KBM-7 (cell line): ENCODE measurements at places on chromosomes 7 and 10.
A peak's percentile ranks its signal among the peaks of the same experiment; 100 is the strongest.

DNA sequence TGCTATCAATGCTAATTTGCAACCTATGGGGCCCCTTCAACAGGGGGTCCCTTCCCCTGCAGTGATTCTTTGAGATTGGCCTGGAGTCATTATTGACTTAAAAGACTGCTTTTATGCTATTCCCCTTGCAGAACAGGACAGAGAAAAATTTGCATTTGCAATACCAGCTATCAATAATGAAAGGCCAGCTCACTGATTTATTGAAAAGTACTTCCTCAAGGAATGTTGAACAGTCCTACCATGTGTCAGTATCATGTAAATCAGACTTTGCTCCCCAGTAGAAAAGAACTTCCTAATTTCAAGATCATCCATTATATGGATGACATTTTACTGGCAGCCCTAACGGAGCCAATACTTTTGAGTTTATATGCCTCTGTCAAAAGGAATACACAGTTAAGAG lies 29.7 kb upstream of the ABCA13 start:
- no peak for DNase-seq

GRCh38 chr7:73557397-73558257 lies at the start of gene BCL7B:
BCL7B (minus strand) TSS chr7:73557690; CDS start chr7:73557578, 112 bp downstream.
- DNase-seq, result peak; percentile 54

- DNase-seq, result peak; percentile 23
These were observed 9.5 kb upstream of the ING3 start for GRCh38 chr7:120941064-120941463.

- no peak for DNase-seq
These were observed 43.4 kb upstream of the GSDME start for GRCh38 chr7:24800667-24801066.

DNA sequence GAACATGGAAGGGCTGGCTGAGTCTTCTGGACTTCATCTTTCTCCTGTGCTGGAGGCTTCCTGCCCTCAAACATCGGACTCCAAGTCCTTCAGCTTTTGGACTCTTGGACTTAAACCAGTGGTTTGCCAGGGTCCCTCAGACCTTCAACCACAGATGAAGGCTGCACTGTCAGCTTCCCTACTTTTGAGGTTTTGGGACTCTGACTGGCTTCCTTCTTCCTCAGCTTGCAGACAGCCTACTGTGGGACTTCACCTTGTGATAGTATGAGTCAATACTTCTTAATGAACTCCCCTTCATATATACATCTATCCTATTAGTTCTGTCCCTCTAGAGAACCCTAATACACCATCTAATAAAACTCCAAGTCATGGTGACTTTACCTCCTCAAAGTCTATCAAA lies 4.0 kb upstream of the CLEC5A start:
- DNase-seq, result no peak

DNA sequence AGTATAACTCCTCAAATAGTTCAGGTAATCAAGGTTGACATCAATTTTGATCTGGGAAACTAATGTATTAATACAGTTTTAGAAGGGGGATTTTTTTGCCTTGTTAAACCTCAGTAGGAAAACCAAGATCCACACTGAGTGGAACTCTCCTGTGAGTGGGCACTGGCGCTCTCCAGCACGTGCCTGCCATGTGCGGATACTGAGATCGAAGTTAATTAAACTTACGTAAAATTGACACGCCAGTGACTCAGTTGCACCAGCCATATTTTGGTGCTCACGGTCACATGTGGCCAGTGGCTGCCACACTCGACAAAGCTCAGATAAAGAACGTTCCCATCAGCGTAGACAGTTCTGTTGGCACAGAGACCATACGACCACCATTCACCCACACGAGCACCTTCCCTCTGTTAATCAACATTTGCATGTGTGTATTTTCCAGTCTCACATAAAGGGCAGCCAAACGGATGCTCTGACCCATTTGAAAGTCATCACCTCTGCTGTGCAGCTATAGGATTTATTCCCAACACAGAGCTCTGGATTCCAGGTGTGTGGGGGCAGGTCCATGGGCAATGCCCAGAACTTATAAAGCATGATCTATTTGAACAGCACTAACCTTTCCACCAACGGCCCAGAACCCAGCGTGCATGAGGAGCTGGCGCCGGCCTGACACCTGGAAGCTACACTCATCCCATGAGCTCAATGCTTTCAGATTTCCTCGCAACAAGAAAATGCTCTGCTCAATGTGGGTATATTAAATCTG lies 77.7 kb downstream of the VIPR2 start:
- DNase-seq, result no peak
